ENCODE measurements at places on chromosomes 6 and 20.

GRCh38 chr6:85044361-85044760, 280.0 kb upstream of the TBX18 start:
- DNase-seq = no peak

- peak; percentile 43 for DNase-seq
These were observed 10.9 kb downstream of the ABT1 start for GRCh38 chr6:26607434-26608230.

DNA sequence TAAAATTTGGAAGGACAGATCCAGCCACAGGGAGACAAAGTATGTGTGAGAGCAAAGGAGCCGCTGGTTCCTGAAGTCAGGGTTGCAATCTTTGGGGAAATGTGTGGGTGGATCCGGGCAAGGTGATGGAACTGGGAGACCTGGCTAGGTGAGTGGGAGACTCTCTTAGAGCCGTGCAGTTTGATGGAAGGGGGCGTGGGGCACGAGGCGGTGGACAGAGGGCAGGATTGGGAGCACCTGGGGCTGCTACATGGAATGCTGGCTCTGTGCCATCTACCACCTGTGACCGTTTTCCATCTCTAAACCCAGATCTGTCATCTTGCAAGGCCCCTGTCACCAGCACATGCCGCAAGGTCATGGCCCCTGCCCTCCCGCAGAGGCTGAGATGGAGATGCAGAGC, 268.4 kb downstream of the SMOC2 start:
- no peak for DNase-seq

DNA sequence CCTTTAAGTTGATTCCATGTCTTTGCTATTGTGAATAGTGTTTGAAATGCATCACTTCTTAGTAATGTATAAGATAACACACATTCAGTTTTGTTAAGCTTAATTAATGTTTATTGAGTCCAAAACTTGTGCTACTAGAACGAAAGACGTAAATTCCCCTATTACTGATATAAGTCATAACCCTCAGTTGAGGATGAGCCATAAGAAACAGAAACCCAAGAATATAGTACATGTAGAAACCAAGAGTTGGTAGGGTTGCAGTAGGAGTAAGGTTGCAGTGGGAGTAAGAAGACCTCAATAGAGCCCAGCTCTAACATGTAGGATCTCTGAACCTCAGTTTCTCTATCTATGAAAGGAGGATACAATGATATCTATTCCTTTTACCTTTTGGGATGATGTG, 19.3 kb downstream of the CITED2 start:
- no peak for DNase-seq

DNA sequence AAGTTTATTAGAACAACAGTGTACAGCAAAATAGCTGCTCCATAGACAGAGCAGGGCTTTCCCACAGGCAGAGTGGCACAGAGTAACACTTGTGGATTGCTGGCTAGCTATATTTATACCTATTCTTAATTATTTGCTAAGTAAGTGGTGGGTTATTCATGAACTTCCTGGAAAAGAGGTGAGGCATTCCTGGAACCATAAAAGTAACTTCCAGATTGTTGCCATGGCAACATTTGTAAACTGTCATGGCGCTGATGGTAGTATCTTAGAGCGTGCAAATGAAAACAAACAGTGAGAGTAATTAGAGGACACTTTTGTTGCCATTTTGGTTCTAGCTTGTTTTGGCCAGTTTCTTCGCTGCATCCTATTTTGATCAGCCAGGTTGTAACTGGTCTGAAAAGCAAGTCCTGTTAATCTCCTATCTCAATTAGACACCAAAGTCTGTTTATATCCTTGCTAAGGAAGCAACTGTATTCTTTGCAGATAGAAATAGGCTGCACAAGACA, 23.9 kb downstream of the DEFB114 start:
- no peak for DNase-seq

DNA sequence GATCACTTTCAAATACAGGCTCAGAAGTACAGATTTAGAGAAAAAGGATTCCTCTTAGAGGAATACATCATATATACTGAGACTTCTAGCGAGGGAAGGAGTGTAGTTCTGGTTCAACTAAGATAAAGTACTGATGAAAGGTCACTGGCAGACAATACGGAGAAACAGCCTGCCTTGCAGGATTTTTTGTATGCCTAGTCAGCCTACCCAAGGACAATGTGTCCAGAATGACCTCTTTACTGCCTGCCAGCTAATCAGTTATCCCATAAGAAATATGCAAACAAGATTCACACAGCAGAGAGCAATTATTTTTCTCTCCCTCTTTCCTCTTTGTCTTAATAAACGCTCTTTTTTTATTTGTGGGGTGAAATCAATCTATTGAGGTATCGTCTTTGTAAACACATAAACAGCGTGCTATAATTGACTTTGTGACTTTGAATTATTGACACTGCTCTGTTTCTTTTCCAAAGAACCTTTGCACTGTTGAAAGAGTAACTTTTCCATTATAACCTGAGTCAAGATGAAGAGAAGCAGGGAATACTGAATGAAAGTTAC, 1.4 kb upstream of the TSPYL4 start:
- no peak for DNase-seq

DNA sequence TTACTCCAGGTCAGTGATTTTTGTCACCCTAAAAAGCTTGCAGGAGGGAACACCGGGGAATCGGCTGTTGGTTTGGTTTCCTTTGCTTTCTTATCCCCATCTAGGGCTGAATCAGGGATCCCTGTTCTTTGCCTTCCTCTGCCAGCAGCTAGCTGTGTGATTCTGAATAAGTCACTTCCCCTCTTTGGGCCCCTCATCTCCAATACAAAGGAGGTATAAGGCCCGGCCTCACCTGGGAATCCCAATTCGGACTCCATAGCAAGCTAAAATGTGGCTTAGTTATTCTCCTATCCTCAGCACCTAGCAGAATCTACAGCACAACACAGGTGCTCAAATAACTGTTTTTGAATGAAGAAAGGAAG, 18.5 kb upstream of the ARMC12 start:
- no peak for DNase-seq

DNA sequence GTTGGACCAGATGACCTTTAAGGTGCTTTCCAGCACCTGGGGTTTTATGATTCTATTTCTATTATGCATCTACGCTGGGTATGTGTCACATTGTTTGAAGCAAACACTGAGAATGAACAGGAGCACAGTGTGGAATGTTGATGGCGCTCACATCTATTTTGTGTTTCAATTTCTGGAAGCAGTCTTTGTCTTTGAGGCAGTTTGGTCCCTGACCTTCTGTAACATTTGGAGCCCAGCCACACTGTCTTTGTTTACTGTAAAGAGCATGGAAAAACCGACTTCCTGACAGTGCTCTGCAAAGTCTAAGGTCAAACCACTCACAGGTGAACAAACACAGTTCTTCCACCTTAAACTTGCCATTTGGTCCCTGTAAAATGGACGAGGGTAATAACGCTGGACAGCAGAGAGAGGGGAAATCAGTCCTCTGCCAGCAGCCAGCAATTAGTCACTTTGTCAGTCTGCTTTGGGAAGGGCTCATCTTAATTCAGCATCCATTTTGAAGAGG, 155.5 kb downstream of the PRL start:
- no peak for DNase-seq

GRCh38 chr6:46191961-46192360, 21.2 kb upstream of the ENPP5 start:
- no peak for DNase-seq

GRCh38 chr6:55643861-55644260, 64.9 kb upstream of the HMGCLL1 start:
- DNase-seq = no peak

DNA sequence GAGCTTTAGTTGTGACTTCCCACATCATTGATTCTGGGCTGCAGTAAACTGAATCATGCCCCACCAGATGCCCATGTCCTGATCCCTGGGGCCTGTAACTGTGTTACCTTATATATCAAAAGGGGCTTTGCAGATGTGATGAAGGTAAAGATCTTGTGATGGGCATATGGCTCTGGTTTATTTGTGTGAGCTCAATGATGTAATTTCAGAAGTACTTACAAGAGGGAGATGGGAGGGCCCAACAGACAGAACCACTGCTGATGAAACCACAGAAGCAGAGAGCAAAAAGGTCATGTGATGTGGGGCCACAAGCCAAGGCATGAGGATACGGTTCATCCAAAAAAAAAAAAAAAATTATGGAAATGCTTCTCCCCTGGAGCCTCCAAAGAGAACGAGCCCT, 118.7 kb downstream of the TOX2 start:
- no peak for DNase-seq

DNA sequence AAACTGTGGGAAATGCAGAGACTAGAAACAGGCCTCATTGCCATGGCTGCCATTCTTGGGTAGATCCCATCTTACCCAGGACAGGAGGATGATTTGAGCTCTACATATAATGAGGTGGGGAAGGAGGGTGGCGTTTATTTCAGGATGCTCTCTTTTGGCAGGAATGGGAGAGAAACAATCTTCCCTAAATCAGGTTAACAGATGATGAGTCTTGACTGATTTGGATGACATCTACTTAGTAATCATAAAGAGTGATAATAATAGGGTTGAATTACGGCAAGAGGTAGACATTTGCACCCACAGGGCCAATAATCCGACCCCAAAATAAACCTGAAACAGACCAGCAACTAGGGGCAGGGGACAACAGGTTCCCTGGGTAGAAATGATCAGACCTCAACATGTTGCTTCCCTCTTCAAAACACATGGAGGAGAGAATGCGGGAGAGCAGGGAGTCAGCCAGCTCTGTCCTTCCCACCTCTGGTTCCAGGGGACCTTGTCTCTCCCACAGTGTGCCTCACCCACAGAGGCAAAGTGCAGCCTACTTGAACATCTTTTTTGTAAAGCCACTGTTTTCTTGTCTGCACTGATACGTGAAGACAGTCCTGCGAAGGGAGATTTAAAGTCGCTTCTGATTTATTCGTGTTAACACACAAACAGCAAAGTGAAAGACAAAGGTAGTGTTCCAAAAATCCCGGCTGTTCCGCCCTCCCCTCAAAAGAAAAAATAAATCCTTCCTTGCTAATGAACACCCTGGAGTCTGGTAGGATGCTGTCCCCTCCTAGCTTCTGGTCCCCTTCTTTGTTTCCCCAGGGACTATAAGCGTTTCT, 3.9 kb downstream of the FOXQ1 start:
- DNase-seq = no peak

- DNase-seq = no peak
These were observed 10.1 kb downstream of the EZR start for GRCh38 chr6:158808941-158809678.

- DNase-seq = no peak
These were observed 11.0 kb downstream of the TSPYL1 start for GRCh38 chr6:116268589-116269293.

- DNase-seq = no peak
These were observed 138.4 kb downstream of the HTR1B start for GRCh38 chr6:77324866-77325265.

GRCh38 chr6:165936096-165936495, 231.6 kb downstream of the TBXT start:
- DNase-seq = no peak

- no peak for DNase-seq
These were observed 9.8 kb downstream of the FOXA2 start for GRCh38 chr20:22574545-22575086.

DNA sequence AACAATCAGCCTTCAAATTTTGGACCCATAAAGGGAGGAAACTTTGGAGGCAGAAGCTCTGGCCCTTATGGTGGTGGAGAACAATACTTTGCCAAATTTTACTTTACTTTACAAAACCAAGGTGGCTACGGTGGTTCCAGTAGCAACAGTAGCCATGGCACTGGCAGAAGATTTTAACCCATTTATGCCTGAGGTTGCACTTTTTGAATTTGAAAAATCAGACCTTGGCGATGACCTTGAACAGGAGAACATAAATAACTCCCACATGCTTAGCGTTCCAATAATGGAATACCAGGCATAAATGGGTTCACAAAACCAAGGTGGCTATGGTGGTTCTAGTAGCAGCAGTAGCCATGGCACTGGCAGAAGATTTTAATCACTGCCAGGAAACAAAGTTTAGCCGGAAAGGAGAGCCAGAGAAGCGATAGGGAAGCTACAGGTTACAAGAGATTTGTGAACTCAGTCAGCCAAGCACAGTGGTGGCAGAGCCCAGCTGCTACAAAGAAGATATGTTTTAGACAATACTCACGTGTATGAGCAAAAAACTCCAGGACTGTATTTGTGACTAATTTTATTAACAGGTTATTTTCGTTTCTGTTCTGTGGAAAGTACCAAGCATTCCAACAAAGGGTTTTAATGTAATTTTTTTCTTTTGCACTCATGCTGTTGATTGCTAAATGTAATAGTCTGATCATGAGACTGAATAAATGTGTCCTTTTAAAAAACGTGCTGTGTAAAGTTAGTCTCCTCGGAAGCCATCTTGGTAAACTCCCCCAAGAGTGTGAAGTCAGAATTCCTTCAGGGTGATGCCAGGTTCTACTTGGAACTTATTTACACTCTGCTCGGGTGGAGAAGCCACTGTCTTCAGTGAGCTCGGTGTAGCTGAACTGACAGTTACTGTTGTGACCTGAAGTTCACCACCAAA, 6.7 kb downstream of the SFT2D1 start:
- no peak for DNase-seq

DNA sequence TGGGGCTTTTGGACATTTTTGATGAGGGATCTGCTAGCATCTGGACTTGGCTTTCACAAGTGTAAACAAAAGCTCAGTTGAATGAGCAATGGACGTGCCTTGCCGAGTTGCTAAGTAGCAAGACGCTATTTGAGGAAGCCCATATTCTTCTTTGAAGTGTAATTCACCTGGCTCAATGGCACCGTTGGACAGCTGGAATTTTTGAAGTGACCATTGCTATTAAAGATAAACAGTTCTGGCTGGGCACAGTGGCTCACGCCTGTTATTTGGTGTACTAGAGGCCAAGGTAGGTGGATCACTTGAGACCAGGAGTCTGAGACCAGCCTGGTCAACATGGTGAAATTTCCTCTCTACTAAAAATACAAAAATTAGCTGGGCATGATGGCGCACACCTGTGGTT, 88.8 kb upstream of the SOX4 start:
- DNase-seq = no peak

DNA sequence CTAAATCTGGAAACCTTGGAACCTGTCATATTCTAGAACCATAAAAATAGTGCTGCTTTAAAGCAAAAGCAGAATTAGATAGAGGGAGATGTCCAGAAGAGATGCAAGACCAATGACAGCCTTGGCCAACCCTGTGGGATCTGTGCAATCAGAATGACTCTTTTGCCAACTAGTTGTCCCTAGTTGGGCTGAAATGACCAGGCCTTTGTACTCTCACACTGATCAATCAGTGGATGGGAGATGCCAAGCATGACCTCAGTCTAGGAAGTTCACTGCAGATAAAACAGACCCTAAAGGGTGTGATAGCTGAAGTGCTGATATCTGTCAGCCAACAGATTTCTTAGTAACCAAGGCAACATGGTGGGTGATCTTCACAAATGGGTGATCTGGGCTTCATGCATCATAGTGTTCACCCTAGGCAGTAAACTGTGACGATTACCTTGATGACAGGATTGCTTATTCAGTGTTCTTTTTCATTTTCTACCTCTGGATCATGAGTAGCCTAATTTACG, 52.1 kb downstream of the BCKDHB start:
- DNase-seq = no peak

GRCh38 chr6:143123081-143123480, 62.4 kb downstream of the AIG1 start:
- DNase-seq = no peak
